AG09319 (cell line): ENCODE measurements at places on chromosomes 12 and 14.

GRCh38 chr14:36288496-36288895 lies 31.9 kb downstream of the MBIP start:
- no peak for DNase-seq

- DNase-seq: no peak
Observed at GRCh38 chr12:124862768-124863415, 772 bp downstream of the SCARB1 start.

DNA sequence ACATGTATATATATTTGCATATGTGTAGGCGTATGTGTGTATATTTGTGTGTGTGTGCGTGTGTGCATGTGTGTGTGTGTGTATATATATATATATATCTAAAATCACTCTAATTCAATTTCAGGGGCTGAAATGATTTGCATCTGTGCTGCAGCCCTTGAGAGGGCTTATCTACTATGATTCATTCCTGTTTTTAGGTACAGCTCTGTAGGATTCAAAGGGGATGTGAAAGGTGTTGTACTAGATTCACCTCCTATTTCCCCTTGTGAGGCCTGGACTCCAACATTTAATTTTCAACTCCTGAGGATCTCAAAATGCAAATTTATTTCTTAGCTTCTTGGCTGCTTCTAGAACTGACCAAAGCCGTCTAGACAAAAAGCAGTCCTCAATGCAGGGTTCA lies 11.1 kb downstream of the ERP27 start:
- no peak for DNase-seq

GRCh38 chr12:63849106-63849620 lies 4.7 kb downstream of the SRGAP1 start:
- no peak for DNase-seq

DNA sequence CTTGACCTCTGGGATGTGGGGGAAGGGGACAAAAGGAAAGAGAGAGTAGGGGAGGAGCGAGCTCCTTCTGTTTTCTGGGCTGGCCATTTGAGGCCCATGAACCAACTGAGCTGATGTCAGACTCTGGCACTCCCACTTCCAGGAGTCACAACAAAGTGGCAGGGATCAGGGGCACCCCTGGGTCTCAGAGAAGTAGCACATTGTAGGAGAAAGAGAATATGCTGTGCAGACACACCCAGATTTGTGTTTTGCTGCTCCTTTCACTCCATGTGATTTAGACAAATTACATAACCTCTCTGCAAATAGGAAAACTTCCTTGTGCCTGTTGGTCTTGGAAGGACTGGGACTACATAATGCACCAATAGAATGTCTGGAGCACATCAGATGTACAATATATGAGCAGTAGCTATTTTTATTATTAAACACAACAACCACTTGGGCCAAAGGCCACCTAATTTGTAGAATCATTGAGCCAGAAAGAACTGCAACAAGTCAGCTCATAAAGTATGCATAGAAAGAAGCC lies 265.5 kb downstream of the ZFP36L1 start:
- DNase-seq: no peak

DNA sequence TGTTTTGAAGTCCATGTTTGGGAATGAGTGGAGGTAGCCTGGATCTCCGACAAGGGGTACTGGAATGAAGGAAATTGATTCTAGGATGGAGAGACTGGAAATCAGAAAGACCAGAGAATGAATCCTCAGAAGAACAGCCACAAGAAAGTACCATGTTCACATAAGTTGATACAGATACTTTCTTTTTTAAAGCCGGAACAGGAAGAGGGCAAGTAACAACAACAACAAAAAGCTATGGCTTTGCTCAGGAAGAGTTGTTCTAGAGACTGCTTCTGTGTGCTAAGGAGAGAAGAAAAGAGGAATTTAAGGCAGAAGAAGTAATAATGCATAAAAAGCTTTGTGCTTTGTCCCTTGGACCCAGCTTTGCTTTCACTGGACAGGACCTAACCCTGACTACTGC lies 6.2 kb downstream of the TC2N start:
- DNase-seq: no peak

- DNase-seq: no peak
Observed at GRCh38 chr12:32118806-32119205, 12.2 kb downstream of the BICD1 start.

DNA sequence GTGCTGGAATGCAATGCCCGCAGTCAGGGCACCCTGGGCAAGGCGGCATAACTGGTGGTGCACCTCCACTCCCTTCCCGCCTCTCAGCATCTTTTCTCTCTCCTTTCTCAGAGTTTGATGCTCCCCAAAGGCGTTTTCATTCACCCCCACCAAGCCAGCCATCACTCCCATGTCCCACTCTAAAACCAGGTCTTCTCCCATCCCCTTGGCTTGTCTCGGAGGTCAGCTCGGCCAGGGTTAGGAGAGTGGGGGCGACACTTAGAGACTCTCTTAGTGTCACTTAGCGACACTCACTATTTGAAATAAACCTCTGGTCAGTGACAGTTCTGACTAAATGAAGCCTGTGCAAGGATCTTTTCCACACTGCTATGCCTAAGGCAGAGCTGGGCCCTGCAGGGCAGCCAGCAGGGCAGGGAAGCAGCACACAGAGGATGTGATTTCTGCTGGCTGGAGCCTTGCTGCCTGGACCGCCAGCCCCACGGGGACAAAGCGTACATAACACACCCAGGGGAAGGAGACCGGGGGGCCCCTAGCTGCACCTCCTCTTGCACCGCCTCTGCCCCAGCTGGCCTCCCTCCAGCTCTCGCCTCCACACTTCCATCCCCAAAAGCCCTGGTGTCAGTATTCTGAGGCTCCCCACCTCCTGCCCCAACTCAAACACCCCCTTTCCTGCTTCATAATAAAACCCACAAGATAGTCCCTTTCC lies 64.5 kb downstream of the VWF start:
- DNase-seq: no peak

- DNase-seq: no peak
Observed at GRCh38 chr14:60353420-60353819, 104.4 kb downstream of the PPM1A start.

DNA sequence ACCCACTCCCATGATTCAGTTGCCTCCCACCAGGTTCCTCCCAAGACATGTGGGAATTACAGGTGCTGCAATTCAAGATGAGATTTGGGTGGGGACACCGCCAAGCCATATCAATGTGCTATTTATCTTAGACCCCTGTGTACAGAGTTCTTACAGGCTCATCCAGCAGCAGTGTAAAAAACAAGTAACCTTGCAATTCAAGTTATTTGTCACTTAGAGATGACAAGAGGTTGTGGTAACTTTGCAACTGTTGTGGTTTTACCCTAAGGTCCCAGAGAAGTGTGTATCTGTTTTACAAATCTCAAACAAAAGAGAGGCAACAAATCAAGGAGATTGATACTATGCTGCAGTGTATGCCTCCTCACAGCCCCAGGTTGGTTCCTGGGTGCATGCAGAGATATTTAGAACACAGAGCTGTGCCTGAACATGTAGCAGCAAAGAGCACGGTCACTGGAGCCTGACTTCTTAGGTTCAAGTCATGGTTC lies 11.5 kb upstream of the HELB start:
- DNase-seq: no peak

- DNase-seq: no peak
Observed at GRCh38 chr14:104794099-104794498, 1.4 kb downstream of the AKT1 start.

DNA sequence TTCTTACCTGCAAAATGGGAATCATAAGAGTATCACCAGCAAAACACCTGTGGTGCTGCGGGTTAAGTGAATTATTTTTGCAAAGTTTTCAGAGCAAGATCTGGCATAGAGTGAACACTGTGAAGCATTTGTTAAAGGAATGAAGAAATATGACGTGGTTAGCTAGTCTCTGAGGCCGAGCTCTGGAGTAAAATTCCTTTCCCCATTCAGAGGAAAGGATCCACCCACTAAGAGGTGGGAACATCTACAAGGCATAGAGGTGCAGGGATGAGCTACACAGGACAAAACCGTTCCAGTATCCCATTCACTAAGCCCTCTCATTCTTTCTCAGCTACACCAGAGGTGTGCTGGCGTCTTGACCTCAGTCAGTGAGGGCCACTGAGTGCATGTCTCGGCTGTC lies 48.5 kb downstream of the JAG2 start:
- DNase-seq: no peak

DNA sequence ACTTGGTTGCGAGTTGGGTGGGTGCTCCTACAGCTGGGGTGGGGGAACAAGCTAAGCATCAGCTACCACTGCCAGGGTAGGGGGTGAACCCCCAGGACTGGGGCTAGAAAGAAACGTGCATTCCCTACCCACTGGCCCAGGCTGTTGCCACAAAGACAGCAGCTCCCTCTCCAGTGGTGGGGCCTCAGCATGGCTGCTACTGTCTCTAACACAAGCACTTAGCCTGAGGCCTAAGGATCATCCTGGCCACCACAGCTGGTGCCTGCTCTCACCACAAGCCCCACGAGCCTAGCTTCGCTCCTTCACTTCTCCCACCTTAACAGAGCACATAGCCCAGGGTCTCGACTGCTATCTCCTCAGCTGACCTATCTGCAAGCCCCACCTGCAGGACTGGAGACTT lies 18.9 kb downstream of the SLC25A21 start:
- no peak for DNase-seq

DNA sequence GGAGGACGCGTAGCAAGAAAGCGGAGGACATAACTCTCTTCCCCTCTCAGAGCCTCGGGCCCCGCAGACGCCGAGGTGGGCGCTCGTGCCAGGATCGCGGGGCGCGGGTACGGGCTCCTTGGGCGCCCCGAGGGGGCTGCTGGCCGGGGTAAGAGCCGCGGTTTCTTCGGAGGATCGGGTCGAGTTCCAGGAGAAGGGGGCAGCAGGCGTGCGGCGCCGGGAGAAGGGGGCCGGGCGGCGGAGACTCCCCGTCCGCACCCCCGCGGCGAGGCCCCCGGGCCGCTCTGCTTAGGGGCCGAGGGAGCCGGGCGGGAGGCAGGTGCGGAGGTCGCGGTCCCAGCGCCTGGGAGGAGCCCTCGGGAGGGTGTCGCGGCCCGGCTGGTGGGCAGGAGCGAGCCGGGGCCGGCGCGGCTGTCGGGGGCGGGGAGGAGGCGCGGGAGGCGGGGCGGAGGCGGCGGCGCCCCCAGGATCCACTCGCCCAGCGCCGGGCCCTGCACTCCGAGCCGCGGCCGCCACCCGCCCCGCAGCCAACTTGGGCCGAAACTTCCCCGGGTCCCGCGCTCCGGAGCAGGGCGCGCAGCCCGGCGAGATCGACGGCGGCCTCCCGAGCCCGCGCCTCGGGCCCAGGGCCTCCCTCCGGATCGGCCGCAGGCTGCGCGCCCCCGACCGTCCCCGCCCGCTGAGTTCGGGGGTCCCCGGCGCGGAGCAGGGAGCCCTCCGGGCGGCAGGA lies 64.4 kb downstream of the FBXL14 start:
- DNase-seq: no peak

- DNase-seq: no peak
Observed at GRCh38 chr12:30485230-30485890, 210.3 kb downstream of the IPO8 start.

DNA sequence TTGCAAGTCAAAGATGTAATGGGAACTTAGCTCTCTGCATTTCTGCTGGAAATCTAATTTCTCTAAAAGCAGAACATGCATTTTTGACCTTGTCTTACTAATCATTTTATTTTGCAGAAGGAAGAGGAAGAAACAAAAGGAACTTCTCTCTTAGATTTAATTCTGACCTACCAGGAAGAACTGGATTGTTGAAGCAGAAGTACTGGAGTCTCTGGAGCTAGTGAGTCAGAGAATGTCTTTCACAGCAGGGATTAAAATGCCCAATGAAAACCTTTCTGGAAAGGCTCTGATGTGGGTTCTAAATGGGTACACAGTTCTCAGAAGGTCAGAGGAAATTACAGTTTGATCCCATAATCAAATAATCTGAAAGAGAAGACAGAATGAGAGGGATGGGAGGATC lies 70.8 kb upstream of the GNG2 start:
- DNase-seq: no peak

- no peak for DNase-seq
Observed at GRCh38 chr12:109288571-109288970, 20.5 kb downstream of the FOXN4 start.

DNA sequence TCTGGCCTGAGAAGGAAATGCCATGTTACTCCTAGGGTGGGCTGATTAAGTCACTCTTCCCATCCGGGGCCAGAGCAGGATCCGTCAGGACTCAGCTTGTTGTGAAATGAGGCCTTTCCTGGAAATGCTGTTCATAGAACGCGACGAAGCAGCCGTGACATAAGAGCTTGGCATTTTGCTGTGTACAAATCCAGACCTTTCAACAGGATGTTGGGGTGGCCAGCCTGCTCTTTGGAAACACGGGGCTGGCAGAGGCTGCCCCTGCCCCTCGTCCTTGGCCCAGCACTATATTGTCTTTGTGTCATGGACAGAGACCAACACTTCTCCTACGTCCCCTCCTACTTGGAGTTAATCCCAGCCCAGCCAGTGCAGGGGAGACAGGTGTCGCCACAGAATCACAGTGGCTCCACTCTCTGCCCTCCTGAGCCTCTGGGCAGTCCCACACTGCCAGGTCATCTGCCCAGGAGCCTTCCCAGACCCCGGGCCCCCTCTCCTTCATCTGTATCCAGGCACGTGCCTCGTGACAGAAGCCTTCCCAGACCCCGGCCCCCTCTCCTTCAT lies 18.6 kb upstream of the EIF5 start:
- DNase-seq: no peak

DNA sequence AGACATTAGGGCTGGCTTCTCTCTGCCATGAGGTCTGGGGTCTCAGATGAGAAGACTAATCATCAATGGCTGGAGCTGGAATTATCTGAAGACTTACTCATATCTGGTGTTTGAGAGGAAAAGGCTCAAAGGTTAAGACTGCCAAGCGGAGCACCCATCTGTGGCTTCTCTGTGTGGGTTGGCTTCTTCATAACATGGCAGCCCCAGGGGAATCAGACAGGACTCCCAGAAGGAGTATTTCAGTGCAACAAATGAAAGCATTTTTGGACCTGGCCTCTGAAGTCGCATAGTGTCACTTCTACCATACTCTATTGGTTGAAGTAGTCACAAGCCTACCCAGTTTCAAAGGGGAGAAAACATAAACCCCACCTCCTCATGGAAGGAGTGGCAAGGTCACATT lies 171.8 kb upstream of the KRR1 start:
- DNase-seq: no peak

GRCh38 chr14:68666899-68667298 lies 126.0 kb downstream of the ZFP36L1 start:
- DNase-seq: no peak
